Non-pigmented ciliary epithelial cell (primary cell): ENCODE measurements at places on chromosomes 11 and 22.

GRCh38 chr11:18193010-18193409 lies 20.4 kb downstream of the MRGPRX4 start:
- no peak for DNase-seq

- no peak for DNase-seq
These were observed 82.1 kb upstream of the PPARA start for GRCh38 chr22:46068181-46068592.

- DNase-seq, result no peak
These were observed 51.8 kb downstream of the CELF1 start for GRCh38 chr11:47501101-47501500.

DNA sequence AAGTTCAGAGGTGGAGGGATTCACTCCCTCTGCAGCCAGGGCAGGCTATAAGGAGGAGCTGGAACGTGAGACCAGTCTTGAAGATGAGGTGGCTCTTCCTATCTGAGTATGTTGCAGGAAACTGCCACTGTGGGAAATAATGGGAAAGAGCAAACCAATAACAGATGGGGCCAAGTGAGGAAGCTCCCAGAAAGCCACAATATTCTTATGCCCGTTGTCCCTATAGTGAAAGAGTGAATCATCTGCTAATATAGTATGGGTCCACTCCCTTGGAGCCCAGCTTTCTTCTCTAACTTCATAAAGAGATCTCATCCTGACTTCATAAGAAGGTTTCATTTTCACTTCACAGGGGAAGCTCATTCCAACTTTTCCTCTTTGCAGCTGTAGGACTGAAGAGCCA lies 206.4 kb downstream of the BLID start:
- no peak for DNase-seq
